ENCODE measurements at places on chromosomes 2 and 18. TPM values are rescaled to one million over a fixed set of nuclear protein-coding genes. Genes with fewer than 3 reads are reported as not detected.

The SERPINB13 gene
- total RNA-seq, result 0.41 TPM

The C18orf63 gene
- not detected for total RNA-seq

The USP34 gene
- total RNA-seq, result 177 TPM

The WIPF1 gene
- 1.2 TPM for total RNA-seq

The GALR1 gene
- total RNA-seq, result under 0.01 TPM

The ACTG2 gene
- 0.82 TPM for total RNA-seq

The SP9 gene
- total RNA-seq, result 7.7 TPM

The GPBAR1 gene
- total RNA-seq, result not detected

The KCNJ13 gene
- 1.6 TPM for total RNA-seq

All from frontal cortex (tissue), 4 donors.